ENCODE measurements at places on chromosomes 1 and 21. TPM values are rescaled to one million over a fixed set of nuclear protein-coding genes. Genes with fewer than 3 reads are reported as not detected.
A peak's percentile ranks its signal among the peaks of the same experiment; 100 is the strongest.

F13B gene
- total RNA-seq: not detected

- no peak for DNase-seq
These were observed 67.6 kb downstream of the CASZ1 start for GRCh38 chr1:10728595-10729410.

DNA sequence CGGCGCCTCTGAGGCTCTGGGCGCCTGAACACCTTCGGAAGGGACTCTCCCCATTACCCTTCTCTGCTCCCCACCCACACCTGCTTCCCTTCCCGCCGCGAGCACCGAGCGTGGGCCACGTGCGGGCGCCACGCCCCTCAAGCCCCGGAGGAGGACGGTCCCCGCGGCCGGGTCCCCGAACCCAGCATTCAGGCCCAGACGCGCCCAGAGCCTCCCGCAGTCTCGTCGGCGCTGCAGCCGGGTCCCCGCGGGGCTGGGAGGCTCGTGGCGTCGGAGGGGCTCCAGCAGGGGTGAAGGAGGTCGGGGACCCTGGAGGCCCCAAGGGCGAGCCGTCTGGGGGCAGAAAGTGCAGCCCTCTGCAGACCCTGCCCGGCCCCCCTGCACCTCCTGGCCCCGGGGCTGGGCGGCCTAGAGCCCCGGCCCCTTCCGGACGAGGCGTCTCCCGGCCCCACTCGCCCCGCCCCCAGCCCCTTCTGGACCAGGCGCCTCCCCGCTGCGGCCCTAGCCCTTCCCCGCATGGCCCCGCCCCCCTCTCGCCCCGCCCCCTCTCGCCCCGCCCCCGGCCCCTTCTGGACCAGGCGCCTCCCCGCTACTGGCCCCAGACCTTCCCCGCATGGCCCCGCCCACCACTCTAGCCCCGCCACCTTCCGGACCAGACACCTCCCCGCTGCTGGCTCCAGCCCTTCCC, 378 bp upstream of the SMIM1 start:
- DNase-seq: peak; percentile 94

GRCh38 chr1:65420590-65421350, at the start of the genes LEPR and LEPROT:
Gene LEPR, plus strand, starts transcription at chr1:65420668. Its CDS starts 144,898 bp downstream, at chr1:65565566.
Gene LEPROT, plus strand, starts transcription at chr1:65420668. Its CDS starts 57 bp downstream, at chr1:65420725.
- DNase-seq: no peak

GRCh38 chr1:64240206-64240605, 36.8 kb downstream of the UBE2U start:
- DNase-seq: no peak

DNA sequence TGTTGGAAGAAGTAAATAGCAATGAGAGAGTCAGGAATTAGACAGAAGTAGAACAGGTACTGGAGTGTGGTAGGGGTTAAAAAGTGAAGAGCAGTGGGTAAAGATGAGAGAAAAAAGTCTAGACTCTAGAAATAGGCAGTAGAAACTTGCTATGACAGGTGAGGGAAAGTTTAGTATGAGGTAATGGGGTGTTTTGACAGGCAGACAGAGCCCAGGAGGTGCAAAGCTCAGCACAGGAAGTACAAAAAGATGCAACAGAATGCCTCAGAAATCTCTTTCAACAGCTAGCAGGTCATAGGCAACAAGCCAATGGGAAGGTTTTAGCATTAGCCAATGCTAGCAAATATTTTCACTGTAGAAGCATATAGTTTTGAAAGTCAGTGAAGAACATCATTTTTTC, 319.1 kb upstream of the SGIP1 start:
- DNase-seq: no peak

DNA sequence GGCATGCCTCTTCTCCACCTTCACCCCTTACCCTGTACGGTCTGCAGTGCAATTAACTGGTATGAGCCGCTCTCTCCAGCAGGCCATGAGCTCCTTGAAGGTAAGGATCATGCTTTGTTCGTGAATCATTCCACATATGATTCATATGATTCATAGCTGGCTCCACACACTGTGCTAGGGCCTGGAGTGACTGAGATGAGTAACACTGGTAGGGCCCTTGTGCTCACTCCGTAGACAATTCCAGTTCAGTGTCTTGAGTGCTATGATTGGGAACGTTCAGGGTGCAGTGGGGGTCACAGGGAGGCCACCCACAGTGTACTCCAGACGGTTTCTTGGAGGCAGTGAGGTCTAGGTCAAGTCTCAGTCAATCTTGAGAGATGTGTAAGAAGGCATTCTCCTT, 239.8 kb downstream of the LMX1A start:
- no peak for DNase-seq

Measured in psoas muscle (tissue), 8 donors.